ENCODE measurements at places on chromosomes 3 and 15. TPM values are rescaled to one million over a fixed set of nuclear protein-coding genes. Genes with fewer than 3 reads are reported as not detected.

The IQGAP1 gene
- 292 TPM for total RNA-seq

The ISLR2 gene
- not detected for total RNA-seq

The ACP3 gene
- not detected for total RNA-seq

The RAB7A gene
- 162 TPM for total RNA-seq

The CLDN18 gene
- not detected for total RNA-seq

The KLHL6 gene
- 13.0 TPM for total RNA-seq

The NEK10 gene
- 3.4 TPM for total RNA-seq

The ADCY5 gene
- total RNA-seq, result not detected

The IMPG2 gene
- 0.99 TPM for total RNA-seq

The SLC6A1 gene
- total RNA-seq, result not detected

The IGSF11 gene
- total RNA-seq, result not detected

The GPR171 gene
- total RNA-seq, result not detected

The CCR9 gene
- total RNA-seq, result not detected

The CLCN2 gene
- 3.3 TPM for total RNA-seq

The FOXB1 gene
- total RNA-seq, result not detected

The SLC30A4 gene
- 10.6 TPM for total RNA-seq

The GRM2 gene
- total RNA-seq, result under 0.01 TPM

The FETUB gene
- total RNA-seq, result not detected

The CLEC3B gene
- total RNA-seq, result not detected

The GOLGA8Q gene
- not detected for total RNA-seq

The ATR gene
- total RNA-seq, result 27.6 TPM

The ITIH1 gene
- not detected for total RNA-seq

The CHRD gene
- total RNA-seq, result 1.9 TPM

The OIP5 gene
- 2.5 TPM for total RNA-seq

The PFKFB4 gene
- total RNA-seq, result 6.5 TPM

Measured in glomerular endothelial cell (primary cell).